ENCODE measurements at places on chromosomes 2 and 18. TPM values are rescaled to one million over a fixed set of nuclear protein-coding genes. Genes with fewer than 3 reads are reported as not detected.

The CYTIP gene
- 514 TPM for total RNA-seq

The SIX3 gene
- not detected for total RNA-seq

The ST8SIA5 gene
- total RNA-seq: not detected

The IL1R2 gene
- 1.1 TPM for total RNA-seq

The CFC1 gene
- not detected for total RNA-seq

The SLC11A1 gene
- total RNA-seq: 0.13 TPM

The AFF3 gene
- 3.1 TPM for total RNA-seq

The RAB6C gene
- not detected for total RNA-seq

The ZSWIM2 gene
- total RNA-seq: not detected

The GPR45 gene
- total RNA-seq: not detected

Data from activated CD8-positive, alpha-beta T cell treated with anti-CD3 and anti-CD28 coated beads for 36 hours (primary cell).